Prostate gland (tissue), 2 donors: ENCODE measurements at places on chromosomes 11 and 22. TPM values are rescaled to one million over a fixed set of nuclear protein-coding genes. Genes with fewer than 3 reads are reported as not detected.

GRCh38 chr22:47810505-47811500 is 1048.4 kb downstream of the TBC1D22A start:
- no peak for DNase-seq

DNA sequence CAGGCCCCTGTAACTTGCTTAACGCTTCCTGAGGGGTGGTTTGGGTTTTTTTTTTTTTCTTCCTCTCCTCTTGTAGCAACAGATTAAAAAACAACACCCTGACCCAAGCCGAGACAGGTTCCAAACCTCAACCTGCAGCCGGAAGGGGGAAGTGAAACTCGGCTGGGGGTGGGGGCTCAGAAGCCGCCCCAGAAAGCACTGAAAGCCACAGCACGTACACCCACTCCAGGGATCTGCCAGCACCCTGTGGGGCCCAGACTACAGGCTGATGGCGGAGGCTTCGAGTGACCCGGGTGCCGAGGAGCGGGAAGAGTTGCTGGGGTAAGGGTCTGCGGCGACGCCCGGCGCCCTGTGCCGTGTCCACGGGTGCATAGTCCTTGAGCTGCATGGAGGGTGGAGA is at the start of gene LSP1:
Gene LSP1, plus strand, starts transcription at position 208 of the 400 bp plus-strand sequence. Its CDS starts 61 bp downstream, at position 269.
- DNase-seq = no peak

DNA sequence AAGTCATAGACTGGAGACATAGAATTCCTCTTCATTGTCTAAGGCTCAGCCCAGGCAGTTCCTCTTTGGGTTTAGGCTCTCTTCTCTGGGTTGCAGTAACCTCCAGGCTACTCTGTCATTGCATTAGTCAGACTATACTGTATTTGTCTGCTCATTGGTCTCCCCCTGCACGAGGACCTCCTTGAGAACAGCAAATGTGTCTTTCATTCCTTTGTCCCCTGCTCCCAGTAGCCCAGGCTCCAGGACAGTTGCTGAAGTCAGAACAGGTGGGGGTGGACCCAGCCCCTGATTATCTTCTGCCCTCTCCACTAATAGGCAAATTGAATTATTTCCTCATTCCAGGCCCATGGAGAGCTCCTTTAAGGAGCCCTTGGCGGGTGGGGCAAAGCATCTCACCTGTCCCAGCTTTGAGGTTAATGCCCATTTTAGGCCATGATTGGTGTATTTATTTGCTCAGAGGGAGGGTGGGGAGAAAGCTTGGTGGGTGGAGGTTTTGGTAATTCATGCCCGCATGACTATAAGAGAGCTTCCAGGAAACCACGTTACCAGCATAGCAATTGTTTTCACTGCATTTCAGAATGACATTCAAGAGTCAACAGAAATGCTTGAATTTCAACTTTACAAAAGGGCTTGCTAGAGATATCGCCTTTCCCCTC is 40.9 kb downstream of the NAV2 start:
- DNase-seq = no peak

DNA sequence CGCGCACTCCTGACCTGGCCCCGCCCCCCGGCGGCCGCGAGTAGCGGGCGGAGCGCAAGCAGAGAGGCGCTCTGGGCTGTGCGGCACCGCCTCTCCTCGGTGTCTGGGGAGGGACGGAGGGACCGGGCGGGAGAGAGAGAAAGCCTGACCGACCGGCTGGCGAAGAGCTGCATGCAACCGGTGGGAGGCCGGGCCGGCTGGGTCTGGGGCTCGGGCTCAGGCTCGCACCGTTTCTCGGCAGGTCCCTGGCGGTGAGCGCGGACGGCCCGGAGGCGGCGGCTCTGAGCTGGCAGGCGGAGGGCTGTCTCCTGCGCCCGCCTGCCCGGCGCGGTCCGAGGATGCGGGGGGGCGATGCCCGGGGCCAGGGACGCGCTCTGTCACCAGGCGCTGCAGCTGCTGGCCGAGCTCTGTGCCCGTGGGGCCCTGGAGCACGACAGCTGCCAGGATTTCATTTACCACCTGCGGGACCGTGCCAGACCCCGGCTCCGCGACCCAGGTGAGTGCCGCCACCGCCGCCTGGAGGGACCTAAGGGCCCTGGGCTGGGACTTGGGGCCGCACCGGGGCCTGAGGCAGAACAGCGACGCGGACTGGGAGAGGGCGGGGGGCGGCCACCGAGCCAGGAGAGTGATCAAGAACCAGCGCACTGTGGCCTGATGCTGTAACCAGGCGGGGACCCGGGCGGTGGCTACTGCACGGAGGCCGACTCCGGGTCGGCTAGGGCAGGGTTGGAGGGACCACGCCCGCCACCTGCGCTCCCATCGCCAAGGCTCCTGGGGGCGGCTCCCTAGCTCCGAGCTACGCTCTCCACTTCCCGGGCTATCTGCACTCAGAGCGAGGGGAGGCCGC is at the start of gene SYT9:
Gene SYT9, plus strand, starts transcription at position 69 of the 847 bp plus-strand sequence. Its CDS starts 283 bp downstream, at position 352.
- peak; percentile 37 for DNase-seq

DNA sequence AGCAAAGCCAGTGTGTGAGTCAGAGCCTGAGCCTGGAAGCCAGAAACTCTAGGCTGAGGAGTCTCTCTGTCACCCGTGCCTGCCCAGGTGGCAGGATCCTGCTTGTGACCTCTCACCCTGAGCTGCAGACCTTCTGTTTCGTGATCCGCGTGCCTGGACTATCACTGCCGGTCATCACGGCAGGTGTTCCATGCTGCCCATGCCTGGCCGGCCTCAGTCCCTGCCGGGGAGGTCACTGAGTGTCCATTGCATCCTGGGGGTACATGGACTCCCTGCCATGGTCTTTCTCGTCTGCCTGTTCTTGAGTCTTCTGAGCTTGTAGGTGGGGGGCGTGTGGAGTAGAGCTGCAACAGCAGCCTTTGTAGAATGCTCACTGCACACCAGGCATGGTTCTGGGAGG is 1032.4 kb downstream of the TBC1D22A start:
- no peak for DNase-seq

CAVIN3 gene
- total RNA-seq = 92.4 TPM
